ENCODE measurements at places on chromosomes 5 and 9.

GRCh38 chr9:5596173-5596572 lies 32.7 kb upstream of the RIC1 start:
- peaks cover 2% of the 10 kb centered on the region for H3K27me3 ChIP-seq
- H3K4me3 ChIP-seq: no peak overlapping the region
- H3K27ac ChIP-seq: no peak overlapping the region
- peaks cover 17% of the 10 kb centered on the region for H3K4me1 ChIP-seq
- no peak for DNase-seq

DNA sequence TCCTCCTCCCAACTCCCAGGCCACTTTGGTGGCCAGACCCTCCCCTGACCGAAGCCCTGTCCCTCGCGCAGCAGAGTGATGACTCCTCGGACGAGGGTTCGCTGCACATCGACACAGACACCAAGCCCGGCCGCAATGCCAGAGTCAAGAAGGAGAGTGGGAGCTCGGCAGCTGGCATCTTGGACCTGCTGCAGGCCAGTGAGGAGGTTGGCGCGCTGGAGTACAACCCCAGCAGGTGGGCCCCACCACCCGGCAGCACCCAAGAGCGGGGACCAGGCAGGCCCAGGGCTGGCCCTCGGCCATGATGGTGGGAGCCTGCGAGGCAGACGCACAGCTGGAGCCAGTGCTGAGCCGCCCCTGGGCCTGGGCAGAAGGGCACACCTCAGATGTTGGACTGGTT lies 90.6 kb downstream of the PHF2 start:
- peaks cover 15% of the 10 kb centered on the region for H3K36me3 ChIP-seq
- peaks cover 3% of the 10 kb centered on the region for H3K4me1 ChIP-seq
- H3K27me3 ChIP-seq: peaks cover 9% of the 10 kb centered on the region
- DNase-seq: no peak
- no peak overlapping the region for H3K27ac ChIP-seq

DNA sequence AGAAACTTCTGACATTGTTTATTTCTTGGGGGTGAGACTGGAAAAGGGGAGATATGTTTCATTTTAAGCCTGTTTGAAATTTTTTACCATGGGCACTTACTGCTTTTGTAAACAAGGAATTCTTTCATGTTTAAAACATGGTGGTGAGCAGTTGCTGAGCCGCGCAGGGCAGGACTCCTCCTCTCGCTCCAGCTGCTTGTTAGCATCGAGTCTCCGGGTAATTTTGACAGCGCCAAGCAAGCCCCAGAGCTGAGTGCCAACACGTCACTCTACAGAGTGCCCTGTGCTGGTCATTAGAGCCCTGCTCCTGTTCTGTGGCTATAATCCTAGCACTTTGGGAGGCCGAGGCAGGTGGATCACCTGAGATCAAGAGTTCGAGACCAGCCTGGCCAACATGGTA lies 116.5 kb upstream of the MSX2 start:
- no peaks in the 10 kb centered on the region for H3K4me1 ChIP-seq
- no peaks in the 10 kb centered on the region for H3K36me3 ChIP-seq
- DNase-seq: no peak
- H3K27me3 ChIP-seq: no peaks in the 10 kb centered on the region

- H3K36me3 ChIP-seq: no peaks in the 10 kb centered on the region
- no peak overlapping the region for H3K4me3 ChIP-seq
- H3K27me3 ChIP-seq: no peaks in the 10 kb centered on the region
- no peak overlapping the region for H3K27ac ChIP-seq
- DNase-seq: no peak
Measured at GRCh38 chr9:114723931-114724330, 41.9 kb upstream of the TEX48 start.

GRCh38 chr5:170603578-170604565 lies 100.1 kb downstream of the KCNIP1 start:
- no peak overlapping the region for H3K4me3 ChIP-seq
- peak; percentile 82 for DNase-seq
- H3K27ac ChIP-seq: no peak overlapping the region
- H3K4me1 ChIP-seq: peaks cover 7% of the 10 kb centered on the region

GRCh38 chr5:43000111-43000840 lies 39.8 kb downstream of the ANXA2R start:
- H3K27ac ChIP-seq: peak overlapping the region; percentile 13
- peaks cover 10% of the 10 kb centered on the region for H3K4me1 ChIP-seq
- H3K27me3 ChIP-seq: peaks cover 2% of the 10 kb centered on the region

- H3K4me3 ChIP-seq: no peak overlapping the region
- no peaks in the 10 kb centered on the region for H3K36me3 ChIP-seq
- no peaks in the 10 kb centered on the region for H3K27me3 ChIP-seq
- no peak overlapping the region for H3K27ac ChIP-seq
Measured at GRCh38 chr5:38423276-38424147, 132.9 kb downstream of the LIFR start.

GRCh38 chr9:81822967-81823366 lies 105.3 kb upstream of the SPATA31D4 start:
- peaks cover 5% of the 10 kb centered on the region for H3K27me3 ChIP-seq
- H3K36me3 ChIP-seq: no peaks in the 10 kb centered on the region
- H3K4me3 ChIP-seq: no peak overlapping the region
- DNase-seq: no peak
- H3K27ac ChIP-seq: no peak overlapping the region
- peaks cover 7% of the 10 kb centered on the region for H3K4me1 ChIP-seq

DNA sequence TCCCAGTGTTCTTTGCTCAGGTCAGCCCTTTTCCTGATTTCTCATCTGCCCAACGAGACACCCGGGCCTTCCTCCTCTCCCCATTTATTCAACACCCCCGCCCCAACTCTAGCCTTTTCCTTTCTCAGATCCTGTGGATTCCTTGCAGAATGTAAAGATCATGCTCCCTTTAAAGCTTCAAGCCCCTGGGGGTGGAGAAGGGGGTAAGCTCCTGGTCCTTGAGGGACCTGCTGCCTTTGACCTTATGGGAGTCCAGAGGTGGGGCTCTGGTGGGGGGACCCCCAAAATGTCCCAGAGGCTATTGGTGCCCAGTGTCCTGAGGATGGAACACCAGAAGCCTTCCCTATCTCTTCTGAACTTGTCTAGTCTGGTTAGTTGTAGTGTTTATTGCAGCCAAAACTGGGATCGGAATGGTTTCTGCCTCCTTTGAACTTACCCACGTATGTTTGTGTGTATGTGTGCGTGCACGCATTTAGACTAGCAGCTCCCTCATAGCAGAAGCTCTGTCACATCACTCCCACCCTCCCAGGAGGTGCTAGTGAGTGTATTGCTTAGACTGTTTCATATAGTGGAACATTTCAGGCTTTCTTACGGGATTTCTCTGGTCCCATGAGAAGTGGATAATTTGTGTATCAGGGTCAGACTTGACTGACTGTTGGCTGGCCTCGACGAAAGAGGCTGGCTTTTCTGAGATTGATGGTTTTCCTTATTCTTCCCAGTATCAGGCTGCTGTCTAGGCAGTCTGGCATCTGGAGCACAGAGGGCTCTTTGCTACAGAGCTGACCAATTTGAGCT lies 1.1 kb downstream of the GALNT10 start:
- peaks cover 19% of the 10 kb centered on the region for H3K36me3 ChIP-seq
- H3K4me3 ChIP-seq: peak overlapping the region; percentile 99
- H3K27me3 ChIP-seq: peaks cover 12% of the 10 kb centered on the region
- no peak for DNase-seq
- H3K4me1 ChIP-seq: peaks cover 33% of the 10 kb centered on the region

- no peaks in the 10 kb centered on the region for H3K27me3 ChIP-seq
- no peak overlapping the region for H3K4me3 ChIP-seq
- H3K36me3 ChIP-seq: no peaks in the 10 kb centered on the region
- H3K4me1 ChIP-seq: no peaks in the 10 kb centered on the region
- no peak overlapping the region for H3K27ac ChIP-seq
- DNase-seq: no peak
Measured at GRCh38 chr9:7607421-7607820, 192.2 kb downstream of the DMAC1 start.

GRCh38 chr5:118434522-118434921 lies 553.8 kb downstream of the DTWD2 start:
- no peaks in the 10 kb centered on the region for H3K27me3 ChIP-seq
- H3K4me1 ChIP-seq: no peaks in the 10 kb centered on the region
- H3K27ac ChIP-seq: no peak overlapping the region
- no peak for DNase-seq
- no peak overlapping the region for H3K4me3 ChIP-seq

DNA sequence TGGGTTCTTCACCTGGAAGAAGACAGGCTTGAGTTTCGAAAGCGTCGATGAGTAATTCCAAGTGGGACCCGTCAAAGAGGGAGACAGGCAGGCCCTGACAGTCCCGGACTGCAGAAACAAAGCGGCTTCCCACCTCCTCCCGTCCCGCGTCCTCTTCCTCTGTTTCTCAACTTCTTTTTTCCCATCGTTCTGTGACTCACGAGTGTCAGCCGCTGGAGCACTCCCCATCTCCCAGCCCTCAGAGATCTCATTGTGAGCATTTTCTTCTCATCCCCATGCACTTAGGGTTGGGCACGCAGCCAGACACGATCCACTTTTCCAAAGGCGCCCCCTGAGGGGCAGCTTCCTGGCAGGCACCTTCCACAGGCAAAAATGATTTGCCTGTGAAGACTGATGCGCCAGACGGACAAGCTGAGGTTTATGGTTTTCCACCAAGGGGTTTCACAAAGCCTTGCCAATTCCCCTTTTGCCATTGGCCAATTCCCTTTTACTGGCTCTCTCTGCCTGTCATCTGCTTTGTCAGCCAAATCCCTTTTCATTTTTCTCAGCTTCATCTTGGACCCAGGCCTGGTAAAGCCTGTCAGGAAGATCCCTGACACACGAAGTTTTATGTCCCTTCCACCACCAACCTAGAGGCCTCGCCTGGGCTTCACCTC lies 86.5 kb upstream of the ANKRD55 start:
- no peak for DNase-seq
- peaks cover 6% of the 10 kb centered on the region for H3K4me1 ChIP-seq
- H3K36me3 ChIP-seq: no peaks in the 10 kb centered on the region
- H3K27ac ChIP-seq: no peak overlapping the region
- no peak overlapping the region for H3K4me3 ChIP-seq
- no peaks in the 10 kb centered on the region for H3K27me3 ChIP-seq

DNA sequence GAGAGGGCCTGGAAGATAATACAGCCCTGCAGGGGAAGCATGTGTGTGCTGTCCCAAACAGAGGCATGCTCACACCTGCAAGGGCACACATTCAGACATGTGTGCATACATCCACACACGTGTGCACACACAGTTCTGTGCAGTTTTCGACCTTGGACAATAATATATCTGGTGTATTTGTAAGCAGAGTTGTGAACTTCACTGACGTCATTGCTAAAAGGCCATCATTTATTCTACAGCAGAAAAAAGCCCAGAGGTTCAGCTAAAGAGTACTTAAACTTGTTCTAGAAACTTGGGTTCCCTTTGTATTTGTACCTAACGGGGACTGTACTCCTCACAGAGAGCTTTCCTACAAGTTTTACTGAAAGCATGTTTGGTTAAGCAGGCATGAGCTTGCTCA lies 19.5 kb downstream of the IRX2 start:
- H3K36me3 ChIP-seq: peaks cover 5% of the 10 kb centered on the region
- DNase-seq: no peak
- no peak overlapping the region for H3K27ac ChIP-seq
- no peaks in the 10 kb centered on the region for H3K4me1 ChIP-seq
- H3K27me3 ChIP-seq: peaks cover 4% of the 10 kb centered on the region

DNA sequence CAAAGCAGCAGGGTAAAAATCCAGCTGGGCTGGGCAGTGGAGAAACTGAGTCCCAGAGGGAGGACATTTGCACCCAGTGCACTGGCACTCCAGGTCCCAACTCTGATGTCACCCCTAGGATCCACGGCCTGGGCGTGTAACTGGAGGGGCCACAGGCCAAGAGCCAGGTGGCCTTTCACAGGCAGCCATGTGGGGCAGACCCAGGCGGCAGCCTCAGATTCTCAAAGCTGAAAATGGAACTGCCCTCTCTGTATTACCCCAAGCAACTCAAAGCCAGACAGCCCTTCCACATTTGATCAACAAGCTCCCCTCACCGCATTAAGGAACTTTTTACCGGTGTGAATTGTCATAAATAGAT lies 46.7 kb downstream of the RASGEF1C start:
- H3K27ac ChIP-seq: no peak overlapping the region
- H3K4me3 ChIP-seq: no peak overlapping the region
- H3K27me3 ChIP-seq: no peaks in the 10 kb centered on the region
- H3K4me1 ChIP-seq: peaks cover 2% of the 10 kb centered on the region
- no peaks in the 10 kb centered on the region for H3K36me3 ChIP-seq
- no peak for DNase-seq

GRCh38 chr5:1316588-1317340 lies 21.9 kb upstream of the TERT start:
- peaks cover 9% of the 10 kb centered on the region for H3K27me3 ChIP-seq
- peaks cover 22% of the 10 kb centered on the region for H3K36me3 ChIP-seq

DNA sequence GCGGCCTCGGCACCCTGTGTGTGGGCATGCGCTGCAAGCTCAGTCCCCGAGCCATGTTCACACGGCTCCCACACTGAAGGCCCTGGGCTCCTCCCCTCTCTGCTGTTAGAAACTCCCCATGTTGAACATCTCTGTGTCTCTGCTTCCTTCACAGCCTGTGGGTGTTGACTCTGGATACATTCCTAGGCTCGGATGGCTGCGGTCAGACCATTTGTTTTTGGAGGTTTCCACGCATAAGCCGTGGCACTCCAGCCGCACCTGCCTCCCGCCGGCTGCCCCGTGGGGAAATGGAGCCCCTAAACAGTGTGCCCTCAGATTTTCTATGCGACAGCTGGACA lies 31.2 kb upstream of the LRRC14B start:
- H3K27ac ChIP-seq: no peak overlapping the region
- H3K27me3 ChIP-seq: peaks cover 11% of the 10 kb centered on the region
- H3K4me1 ChIP-seq: peaks cover 9% of the 10 kb centered on the region
- DNase-seq: no peak

DNA sequence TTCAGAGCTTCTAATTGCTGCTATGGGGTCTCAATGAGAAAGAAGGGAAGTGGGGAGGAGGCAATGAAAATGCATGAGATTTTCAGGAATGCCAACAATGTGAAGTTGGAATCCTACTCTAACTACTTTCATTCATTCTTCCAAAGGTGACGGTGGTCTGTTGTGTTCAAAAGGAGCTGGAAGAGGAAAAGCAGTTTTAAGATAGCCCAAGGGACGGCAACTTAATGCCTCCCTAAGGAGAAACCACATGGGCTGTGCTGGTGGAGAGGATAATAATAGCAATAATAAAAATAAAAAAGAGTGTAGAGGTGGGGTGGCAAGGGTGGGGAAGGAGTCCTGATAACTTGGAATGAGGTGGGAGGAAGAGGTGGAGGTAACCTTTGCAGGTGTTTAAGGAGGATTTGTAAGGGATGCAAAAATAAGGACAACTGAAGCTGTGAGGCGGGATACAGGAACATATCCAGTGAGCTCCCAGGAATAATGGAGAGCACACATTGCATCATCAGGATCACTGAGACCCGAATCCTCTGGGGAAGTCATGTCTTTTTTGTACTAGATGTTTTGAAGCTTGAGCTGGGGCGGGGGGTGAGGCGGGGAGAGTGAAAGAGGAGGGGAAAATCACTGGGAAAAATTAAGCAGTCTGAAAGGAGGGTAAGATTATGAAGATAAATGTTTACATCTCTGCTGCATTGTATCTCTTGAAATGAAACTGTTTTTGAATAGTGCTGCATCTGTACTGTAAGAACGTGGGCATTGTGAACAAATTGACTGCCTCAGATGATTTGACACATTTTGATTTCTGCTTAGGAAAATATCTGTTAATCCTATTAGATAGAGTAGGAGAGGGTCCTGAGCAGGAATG lies 120.1 kb upstream of the TMEM161B start:
- H3K4me1 ChIP-seq: peaks cover 23% of the 10 kb centered on the region
- no peak for DNase-seq
- H3K27me3 ChIP-seq: peaks cover 15% of the 10 kb centered on the region
- H3K36me3 ChIP-seq: no peaks in the 10 kb centered on the region
- H3K27ac ChIP-seq: no peak overlapping the region

GRCh38 chr5:54825005-54825404 lies 160.4 kb downstream of the ESM1 start:
- no peak overlapping the region for H3K27ac ChIP-seq
- DNase-seq: no peak
- H3K4me3 ChIP-seq: no peak overlapping the region
- no peaks in the 10 kb centered on the region for H3K4me1 ChIP-seq
- H3K27me3 ChIP-seq: no peaks in the 10 kb centered on the region

Data from endothelial cell (in vitro differentiated cells).